ENCODE measurements at places on chromosomes 2 and 18.

- H3K4me3 ChIP-seq, result no peak overlapping the region
- no peaks in the 10 kb centered on the region for H3K36me3 ChIP-seq
- peaks cover 9% of the 10 kb centered on the region for H3K4me1 ChIP-seq
- DNase-seq, result no peak
- H3K27me3 ChIP-seq, result no peaks in the 10 kb centered on the region
These were observed 288.6 kb downstream of the PHLPP1 start for GRCh38 chr18:63003899-63004298.

DNA sequence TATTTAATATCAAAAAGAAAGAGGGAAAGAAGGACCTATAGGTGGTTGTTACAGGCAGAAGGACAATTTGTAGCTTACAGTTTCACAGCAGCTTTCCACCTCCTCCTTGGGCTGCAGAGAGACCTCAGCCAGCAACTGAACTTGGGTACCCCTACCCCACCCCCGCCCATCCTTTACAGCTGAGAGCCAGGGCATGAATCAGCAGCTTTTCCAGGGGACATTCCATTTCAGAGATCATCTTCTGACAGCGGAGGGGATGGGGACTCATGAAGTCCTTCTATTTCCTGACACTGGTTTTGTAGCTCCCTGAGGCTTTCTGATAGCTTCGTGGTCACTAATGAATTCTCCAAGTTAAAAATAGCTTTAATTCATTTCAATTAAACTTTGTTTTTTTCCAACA, 96.4 kb downstream of the ITGB1BP1 start:
- no peak overlapping the region for H3K4me3 ChIP-seq
- DNase-seq, result no peak
- no peak overlapping the region for H3K27ac ChIP-seq
- peaks cover 13% of the 10 kb centered on the region for H3K36me3 ChIP-seq
- no peaks in the 10 kb centered on the region for H3K27me3 ChIP-seq

DNA sequence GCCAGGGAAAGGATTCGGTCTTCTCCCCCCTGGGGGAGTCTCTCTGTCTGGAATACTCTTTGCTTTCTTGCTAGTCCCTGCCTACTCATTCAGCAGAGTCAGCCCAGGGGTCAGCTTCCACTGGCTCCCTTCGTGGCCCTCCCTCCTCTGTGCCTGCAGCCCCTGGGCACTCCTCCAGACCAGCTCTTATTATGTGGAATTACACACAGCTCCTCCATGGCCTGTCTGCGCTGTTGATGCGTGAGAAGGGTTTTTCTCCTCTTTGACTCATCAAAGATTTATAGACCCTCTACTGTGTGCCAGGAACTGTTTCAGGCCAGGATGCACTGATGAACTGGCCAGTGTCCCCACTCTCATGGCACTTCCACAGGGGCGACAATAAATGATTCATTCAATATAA, 44.4 kb downstream of the ST8SIA5 start:
- H3K4me1 ChIP-seq, result peaks cover 11% of the 10 kb centered on the region
- H3K36me3 ChIP-seq, result no peaks in the 10 kb centered on the region
- H3K4me3 ChIP-seq, result no peak overlapping the region
- no peaks in the 10 kb centered on the region for H3K27me3 ChIP-seq

GRCh38 chr18:34292594-34292993, 67.9 kb upstream of the NOL4 start:
- DNase-seq, result no peak
- H3K36me3 ChIP-seq, result peaks cover 24% of the 10 kb centered on the region
- H3K27ac ChIP-seq, result no peak overlapping the region

GRCh38 chr2:74423231-74424095, 1.9 kb downstream of the WDR54 start:
- H3K27ac ChIP-seq, result no peak overlapping the region
- H3K27me3 ChIP-seq, result peaks cover 48% of the 10 kb centered on the region

DNA sequence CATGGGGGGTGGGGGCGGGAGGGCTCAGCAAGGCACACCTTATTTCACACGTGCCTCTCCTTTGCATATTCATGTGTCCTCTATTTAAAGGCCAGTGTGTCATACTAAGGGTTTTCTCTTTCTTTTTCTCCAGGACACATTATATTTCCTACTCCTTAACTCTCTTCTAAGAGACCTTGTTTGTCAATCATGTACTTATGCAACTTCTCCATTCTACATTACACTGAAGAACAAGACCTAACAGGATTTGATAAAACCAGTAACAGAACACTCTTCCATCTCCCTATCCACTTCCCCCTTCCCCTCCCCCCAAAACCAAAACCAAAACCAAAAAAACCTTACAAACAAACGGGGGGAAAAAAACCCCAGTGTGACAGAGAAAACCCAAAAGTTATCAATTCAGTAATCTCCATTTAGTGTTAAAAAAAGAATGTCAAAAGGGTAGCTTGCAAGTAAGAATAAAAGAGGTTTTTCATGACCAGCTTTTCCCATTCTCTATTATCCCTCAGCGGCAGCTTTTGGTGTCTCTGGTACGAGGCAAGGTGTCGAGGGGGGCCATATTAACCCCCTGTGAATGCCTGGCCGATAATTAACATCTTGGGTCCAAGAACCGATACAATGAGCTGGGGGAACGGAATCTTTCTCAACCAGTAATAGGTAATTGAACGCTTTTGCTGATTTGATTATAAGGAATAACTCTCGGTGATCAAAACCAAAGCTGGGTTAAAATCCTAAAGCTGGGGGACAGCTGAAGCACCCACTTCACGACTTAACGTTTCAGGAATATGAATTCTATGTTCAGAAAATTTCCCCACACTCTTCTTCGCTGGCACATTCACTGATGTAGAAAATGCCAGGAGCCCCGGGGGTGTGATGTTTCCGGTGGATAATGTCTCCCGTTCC, 191.0 kb upstream of the TCF4 start:
- H3K4me1 ChIP-seq, result peaks cover 46% of the 10 kb centered on the region
- DNase-seq, result no peak
- peak overlapping the region; percentile 92 for H3K27ac ChIP-seq
- H3K4me3 ChIP-seq, result peak overlapping the region; percentile 77
- 0 out of 2 replicates have a peak, but pooled peaks cover 5% of the 10 kb centered on the region for H3K27me3 ChIP-seq

DNA sequence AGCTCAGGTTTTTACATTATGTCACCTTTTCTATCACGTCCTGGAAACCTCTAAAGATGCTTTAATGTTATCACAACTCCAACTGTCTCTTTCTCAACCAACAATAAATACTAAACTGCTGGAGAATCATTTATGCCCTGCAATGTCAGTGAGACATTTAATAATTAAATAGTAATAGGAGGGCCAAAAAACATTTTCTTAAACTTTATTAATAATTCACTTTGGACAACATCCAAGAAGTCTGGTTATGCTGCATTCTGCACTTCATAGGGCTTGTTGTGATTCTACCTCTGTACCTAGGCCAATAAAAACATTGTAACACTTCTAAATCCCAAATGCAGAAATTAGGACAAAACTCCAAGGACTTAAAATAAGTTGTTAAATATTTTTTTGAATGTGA, 420.4 kb upstream of the LRRTM1 start:
- H3K36me3 ChIP-seq, result 0 out of 2 replicates have a peak, but pooled peaks cover 8% of the 10 kb centered on the region
- no peak overlapping the region for H3K27ac ChIP-seq
- DNase-seq, result no peak
- H3K4me3 ChIP-seq, result no peak overlapping the region
- H3K27me3 ChIP-seq, result no peaks in the 10 kb centered on the region

DNA sequence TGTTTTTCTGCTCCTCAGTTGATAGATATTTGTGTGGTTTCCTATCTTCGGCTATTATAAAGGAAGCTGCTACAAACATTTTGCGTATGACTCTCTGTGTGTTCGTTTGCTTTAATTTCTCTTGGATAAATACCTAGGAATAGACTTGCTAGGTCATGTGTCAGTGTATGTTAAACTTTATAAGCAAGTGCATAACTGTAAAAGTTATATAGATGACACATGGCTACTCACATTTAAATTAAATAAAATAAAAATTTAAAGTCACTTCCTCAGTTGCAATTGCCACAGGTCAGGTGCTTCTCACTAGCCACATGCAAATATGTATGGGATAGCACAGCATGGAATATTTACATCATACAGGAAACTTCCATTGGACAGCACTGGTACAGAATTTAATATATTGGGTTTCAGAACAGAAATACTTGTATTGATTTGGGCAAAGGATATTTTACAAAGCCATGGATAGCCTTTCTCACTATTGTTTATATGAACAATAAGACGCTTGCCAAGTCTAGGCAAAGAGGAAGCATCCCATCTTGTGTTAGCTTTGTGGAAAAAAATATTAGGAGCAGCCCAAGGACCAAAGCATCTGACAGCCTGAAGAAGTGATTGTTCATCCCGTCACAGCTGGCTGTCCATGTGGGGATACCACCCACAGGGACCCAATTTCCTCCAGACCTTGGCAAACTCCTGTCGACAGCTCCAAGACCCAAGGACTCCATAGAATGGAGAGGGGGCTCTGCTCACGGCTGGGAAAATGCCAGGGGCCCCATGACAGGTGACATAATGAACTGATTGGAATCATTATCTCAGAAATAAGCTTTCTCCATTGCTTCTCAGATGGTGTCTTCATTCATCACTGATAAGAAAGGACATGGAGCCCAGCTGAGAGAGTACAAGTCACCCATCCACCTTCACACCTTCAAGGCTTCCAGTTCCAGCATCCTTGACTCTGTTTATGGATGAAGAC, 196.7 kb downstream of the SH3BP4 start:
- peaks cover 6% of the 10 kb centered on the region for H3K4me1 ChIP-seq
- H3K27ac ChIP-seq, result no peak overlapping the region
- DNase-seq, result no peak
- no peaks in the 10 kb centered on the region for H3K36me3 ChIP-seq

- no peak overlapping the region for H3K4me3 ChIP-seq
- H3K4me1 ChIP-seq, result no peaks in the 10 kb centered on the region
These were observed 17.3 kb downstream of the SMCHD1 start for GRCh38 chr18:2672872-2673271.

- no peak overlapping the region for H3K27ac ChIP-seq
- no peaks in the 10 kb centered on the region for H3K4me1 ChIP-seq
- no peaks in the 10 kb centered on the region for H3K27me3 ChIP-seq
- no peaks in the 10 kb centered on the region for H3K36me3 ChIP-seq
These were observed 19.7 kb downstream of the VIL1 start for GRCh38 chr2:218438596-218438995.

DNA sequence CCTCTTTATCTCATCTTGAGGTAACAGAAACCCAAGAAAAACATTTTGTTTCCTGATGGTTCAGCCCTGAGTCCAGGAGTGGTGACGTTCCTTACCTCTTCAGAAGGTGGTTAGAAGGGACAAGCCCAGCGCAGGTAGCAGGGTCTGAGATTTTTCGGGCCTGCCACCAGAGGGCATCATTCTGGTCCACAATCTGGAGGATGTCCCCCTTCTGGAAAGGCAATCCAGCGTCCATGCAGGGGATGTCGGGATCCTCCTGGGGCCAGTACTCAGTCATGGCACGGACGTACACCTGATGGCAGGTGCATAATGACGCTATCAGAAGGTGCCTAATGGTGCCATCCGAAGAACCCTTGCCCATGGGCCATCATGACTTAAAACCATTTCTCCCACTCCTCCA, 17.7 kb downstream of the MPP4 start:
- H3K4me1 ChIP-seq, result peaks cover under 1% of the 10 kb centered on the region
- no peak overlapping the region for H3K4me3 ChIP-seq
- no peak overlapping the region for H3K27ac ChIP-seq

DNA sequence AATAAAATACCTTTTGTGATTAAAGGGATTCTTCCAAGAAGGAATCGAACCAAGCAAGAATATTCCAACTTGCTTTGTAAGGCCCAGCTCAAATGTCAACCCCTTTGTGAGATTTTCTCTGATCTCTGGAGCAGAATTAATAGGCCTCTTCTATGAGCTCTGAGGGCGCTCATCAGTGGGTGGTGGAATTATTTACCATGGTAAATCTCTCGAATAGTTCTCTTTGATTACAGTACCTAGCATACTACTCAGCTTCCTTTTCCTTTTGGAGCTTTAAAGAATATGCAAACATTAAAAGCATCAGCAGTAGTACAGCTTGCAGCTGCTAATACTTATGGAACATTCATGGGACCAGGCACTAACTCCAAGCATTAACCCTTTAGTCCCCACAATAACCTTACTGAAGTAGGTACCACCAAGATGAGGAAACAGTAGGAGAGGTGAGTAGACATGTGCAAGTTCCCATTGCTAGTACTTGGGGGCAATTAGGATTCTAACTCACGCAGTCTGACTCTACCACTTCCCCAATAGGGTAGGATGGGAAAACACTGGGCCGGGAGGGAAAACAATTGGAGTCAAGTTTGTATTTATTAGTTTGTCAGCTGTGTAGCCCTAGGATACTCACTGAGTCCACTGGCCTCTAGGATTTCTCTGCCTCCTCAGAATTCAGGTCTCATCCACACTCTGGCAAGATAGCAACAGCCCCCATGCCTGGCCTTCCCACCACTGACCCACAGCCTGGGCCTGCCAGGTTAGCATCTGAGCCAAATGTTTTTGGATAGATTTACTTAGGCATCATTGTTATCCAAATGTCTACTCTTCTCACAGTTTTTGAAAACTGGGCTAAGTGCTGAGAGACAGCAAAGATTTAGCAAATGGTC, 21.7 kb downstream of the ADD2 start:
- no peaks in the 10 kb centered on the region for H3K27me3 ChIP-seq
- peak overlapping the region; percentile 51 for H3K27ac ChIP-seq
- DNase-seq, result no peak
- H3K4me1 ChIP-seq, result peaks cover 82% of the 10 kb centered on the region
- peaks cover 7% of the 10 kb centered on the region for H3K36me3 ChIP-seq

DNA sequence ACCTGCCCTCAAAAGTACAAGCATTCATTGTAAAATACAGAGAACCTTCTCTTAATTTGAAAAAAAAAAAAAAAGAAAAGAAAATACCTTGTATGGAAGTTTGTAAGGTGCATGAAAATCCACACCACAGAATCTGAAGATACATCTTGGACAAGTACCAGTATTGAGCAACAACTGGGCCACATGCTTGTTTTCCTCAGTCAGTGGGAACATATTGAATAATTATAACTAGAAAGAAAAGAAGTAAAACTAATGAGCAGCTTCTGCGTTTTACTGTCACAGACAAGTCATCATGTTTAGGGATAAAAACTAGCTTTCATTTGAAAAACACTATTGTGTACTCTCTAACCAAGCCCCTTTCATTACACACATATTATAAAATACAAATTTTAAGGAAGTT, 5.8 kb upstream of the PEX13 start:
- H3K36me3 ChIP-seq, result no peaks in the 10 kb centered on the region
- no peak for DNase-seq
- H3K27me3 ChIP-seq, result no peaks in the 10 kb centered on the region

DNA sequence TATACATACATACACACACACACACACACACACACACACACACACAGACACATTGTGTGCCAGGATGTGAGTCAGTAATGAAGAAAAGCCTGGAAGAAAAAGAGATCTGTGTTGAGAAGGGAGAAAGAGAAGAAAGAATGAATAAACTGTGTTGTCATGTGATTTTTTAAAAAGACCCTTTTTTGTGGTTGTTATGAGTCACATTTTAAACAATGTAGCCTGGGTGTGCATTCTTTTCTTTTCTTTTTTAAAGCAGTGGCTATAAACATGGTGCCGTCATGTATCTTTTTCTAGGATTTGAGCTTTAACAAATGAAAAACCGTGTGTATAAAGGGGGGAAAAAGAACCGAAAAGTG, 87.2 kb downstream of the NRP2 start:
- H3K36me3 ChIP-seq, result no peaks in the 10 kb centered on the region
- H3K4me1 ChIP-seq, result peaks cover 20% of the 10 kb centered on the region
- H3K27me3 ChIP-seq, result no peaks in the 10 kb centered on the region
- H3K4me3 ChIP-seq, result no peak overlapping the region
- no peak for DNase-seq
- H3K27ac ChIP-seq, result no peak overlapping the region
